ENCODE measurements at places on chromosomes 6 and 20.

- DNase-seq = no peak
These were observed 20.1 kb downstream of the SLC35B3 start for GRCh38 chr6:8415280-8415679.

- DNase-seq = no peak
These were observed 249.9 kb downstream of the KHDC1L start for GRCh38 chr6:72975352-72975752.

DNA sequence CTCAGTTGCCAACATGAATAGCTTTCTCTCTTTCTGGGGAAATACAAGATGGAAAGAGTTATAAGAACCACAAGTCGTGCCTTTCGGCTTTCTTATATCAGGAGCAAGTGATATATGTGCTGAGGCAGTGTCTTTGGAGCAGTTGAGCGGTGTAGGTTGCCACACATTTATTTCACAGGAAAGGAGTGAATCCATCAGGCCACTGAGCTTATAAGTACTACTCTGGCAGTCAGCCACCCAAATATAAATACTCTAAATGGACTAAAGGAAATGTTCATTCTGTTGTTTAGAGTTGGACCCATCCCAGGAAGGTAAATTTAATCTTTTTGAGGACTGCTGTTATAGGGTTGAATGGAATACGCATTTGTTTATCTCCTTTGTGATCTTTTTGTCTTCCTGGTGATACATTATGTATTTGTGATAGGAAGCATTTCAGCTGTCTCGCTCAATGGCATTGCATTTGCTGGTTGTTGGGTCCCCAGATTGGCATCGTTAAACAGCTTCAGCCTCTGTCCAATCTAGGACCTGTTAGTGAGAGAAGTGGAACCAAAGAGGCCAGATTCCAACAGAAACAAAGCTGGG lies 139.7 kb downstream of the SOBP start:
- DNase-seq = no peak

DNA sequence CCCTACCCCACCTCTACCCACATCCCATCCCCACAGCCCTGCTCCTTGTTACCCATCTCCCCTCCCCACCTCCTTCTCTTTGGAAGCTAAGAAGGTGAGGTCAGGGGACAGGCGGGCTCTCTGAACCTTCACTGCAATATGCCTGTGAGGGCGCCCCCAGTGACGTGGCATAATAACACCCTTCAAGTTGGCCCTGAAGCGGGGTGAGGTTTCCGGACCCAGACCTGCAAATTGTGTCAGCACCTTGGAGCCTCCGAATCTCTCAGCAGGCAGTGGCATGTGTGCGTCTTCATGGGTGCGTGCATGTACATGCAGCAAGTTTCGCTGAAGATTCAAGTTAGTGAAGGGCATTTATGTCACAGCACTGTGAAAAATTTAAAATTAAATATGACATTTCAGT lies 114.6 kb downstream of the SOBP start:
- no peak for DNase-seq

DNA sequence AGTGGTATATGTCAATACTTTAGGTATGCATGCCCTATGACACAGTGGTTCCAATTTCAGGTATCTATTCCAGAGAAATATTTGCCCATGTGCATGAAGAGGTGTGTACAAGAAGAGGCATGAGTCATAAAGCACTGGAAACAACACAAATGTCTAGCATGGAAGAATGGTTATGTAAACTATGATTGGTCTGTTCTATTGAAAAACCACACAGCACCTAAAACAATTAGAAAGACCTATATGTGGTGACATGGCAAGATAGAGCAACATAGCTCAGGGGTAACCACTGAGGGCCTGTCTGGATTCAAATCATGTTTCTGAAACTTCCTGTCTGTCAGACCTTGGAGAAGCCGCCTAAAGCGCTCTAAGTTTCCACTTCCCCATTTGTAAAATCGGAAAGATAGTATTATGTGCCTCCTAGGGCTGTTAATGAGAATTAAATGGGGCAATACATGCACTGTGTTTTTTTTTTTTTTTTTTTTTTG lies 76.0 kb upstream of the SHLD1 start:
- DNase-seq = no peak

All from activated CD4-positive, alpha-beta memory T cell treated with anti-CD3 and anti-CD28 coated beads, Interleukin-2, amount 10 ng/mL, durations not matched to agents 7 days and 5 days (primary cell).